Lower leg skin (tissue), 4 donors: ENCODE measurements at places on chromosomes 3 and 15. TPM values are rescaled to one million over a fixed set of nuclear protein-coding genes. Genes with fewer than 3 reads are reported as not detected.

GRCh38 chr15:33735637-33736247 lies 232.6 kb upstream of the CHRM5 start:
- DNase-seq: no peak

RNF168 gene
- 28.1 TPM for total RNA-seq

TM4SF18 gene
- 2.8 TPM for total RNA-seq

DNA sequence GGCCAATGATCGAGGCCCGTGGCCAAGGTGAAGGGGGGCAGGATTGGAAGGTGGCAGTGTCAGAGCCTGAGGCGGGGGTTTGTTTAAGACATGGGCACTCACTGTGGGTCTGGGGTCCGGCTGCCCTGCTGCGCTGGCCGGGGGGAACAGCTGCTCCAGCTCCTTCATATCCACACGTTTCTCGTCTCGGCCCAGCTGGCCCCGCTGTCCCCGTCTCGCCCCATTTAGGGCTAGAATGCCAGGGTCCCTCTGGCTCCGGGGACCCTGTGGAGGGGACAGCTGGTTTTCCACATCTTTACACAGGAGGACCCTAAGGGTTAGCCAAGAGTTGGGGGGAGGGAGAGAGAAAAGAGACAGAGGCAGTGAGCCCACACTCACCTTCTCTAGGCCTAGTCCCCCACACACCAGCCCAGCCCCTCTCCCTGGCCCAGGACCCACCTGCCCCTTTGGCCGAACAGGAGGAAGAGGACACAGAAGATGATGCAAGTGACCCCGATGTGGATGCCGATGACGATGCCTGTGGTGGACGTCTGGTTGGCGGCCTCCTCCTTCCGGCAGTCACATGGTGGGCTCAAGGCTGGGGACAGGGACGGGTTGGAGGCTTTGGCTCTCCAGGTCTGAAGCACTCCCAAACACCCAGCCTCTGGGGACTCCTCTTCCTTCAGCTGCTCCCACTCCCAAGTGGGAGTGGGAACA lies 25.0 kb downstream of the RNU5B-1 start:
- DNase-seq: no peak

EOGT gene
- total RNA-seq: 13.4 TPM

NRROS gene
- 3.1 TPM for total RNA-seq

MORC1 gene
- not detected for total RNA-seq

RASL12 gene
- total RNA-seq: 6.7 TPM

DNA sequence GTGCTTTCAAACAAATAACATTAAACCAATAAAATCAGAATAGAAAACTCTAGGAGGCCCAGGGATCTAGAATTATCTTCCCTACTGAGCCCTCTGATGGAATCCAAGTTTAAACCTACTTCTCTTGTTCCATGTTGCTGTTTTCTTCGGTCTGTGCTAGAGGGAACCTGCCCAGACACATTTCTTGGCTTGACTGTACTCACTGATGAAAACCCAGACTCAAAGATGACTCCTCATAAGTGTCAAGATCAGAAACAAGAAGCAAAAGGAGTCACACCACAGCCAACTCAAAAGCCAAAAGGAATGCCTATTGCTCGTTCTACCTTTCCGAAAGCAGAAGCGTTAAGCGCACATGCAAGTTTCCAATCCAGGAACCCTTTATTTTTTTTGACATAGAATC lies 31.6 kb downstream of the SCAP start:
- no peak for DNase-seq

GRCh38 chr15:77826006-77826695 lies 193.4 kb upstream of the LINGO1 start:
- DNase-seq: no peak

GRCh38 chr3:196268284-196269163 lies 19.0 kb downstream of the PCYT1A start:
- peak; percentile 38 for DNase-seq

DNA sequence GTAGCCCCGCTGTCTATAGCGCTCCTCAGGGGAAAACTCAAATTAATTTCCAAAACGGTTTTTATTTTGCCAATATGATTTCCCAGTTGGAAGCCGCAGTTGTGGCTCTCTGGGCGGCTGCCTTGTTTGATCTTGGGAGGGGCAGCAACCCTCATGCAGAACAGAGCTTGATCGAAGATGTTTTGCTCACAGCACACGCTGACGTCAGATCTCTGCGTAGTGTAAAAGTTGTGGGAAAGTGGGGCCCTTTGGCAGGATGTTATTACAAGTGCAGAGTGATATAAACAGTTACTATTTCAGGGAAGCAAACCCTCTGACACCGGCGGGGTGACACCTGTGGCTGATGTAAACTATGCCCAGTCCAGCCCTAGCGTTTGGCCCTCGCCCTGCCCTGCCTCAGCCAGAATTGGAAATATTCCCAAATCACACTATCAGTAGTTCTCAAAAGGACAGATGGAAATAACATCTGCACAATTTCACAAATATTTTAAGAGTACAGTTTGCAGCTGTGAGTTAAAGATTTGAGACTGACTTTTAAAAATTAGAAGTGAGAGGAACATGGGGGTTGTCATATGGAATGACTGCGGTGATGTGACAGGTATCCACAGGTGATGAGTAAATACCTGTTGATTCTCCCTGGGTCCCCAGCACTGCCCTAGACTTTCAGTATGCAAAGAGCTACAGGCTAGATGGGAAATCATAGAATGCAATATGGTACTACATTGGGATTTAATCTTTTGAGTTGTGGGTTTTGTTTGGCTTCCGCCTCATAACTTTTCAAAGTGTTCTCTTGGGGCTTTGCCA lies 1.7 kb downstream of the SYNM start:
- DNase-seq: peak; percentile 85

- DNase-seq: no peak
Observed at GRCh38 chr3:43638594-43639447, 17.0 kb upstream of the ANO10 start.

DNA sequence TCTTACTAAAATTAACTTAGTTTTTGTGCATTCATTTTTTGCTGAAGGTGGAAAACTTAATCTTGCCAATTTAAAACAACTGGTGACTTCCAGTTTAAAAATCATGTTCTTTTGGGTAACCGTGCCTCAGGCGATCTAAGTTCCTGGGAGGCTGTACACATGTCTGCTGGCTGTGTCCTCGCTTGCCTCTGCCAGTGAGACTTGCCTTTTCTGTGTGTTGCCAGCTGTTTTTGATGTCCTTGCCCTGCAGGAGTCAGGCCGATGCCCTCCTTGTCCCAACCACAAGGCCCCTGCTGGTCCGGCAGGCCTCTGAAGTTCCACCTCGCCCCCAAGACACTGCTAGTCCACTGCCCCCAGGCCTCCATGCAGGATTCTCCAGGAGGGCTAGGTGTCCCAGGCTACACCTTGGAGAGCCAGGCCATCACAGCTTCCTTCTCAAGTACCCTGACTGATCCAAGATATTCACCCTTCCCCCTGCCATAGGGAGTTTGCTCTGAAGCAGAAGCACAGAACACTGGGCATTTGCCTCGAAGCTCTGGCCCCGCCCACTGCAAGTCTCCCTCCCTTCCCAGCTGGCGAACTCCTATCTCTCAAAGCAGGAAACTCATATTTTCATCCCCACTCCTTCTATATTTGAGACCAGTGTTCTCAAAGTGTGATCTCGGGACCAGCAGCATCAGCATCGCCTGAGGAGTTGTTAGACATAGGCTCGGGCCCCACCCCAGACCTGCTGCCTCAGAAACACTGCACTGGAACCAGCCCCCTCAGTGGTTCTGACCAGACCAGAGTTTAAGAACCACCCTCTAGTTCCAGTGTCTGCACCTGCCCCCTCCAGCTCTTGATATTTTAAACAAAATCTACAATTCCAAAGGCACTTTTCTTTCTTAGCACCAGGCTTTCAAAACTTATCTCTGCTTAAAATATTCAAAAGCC lies 185.8 kb upstream of the UBE2E1 start:
- DNase-seq: no peak

RHOV gene
- total RNA-seq: 111 TPM

GRCh38 chr15:35458176-35458856 lies 87.6 kb downstream of the DPH6 start:
- no peak for DNase-seq

GRCh38 chr15:89876396-89877082 lies 17.3 kb downstream of the AP3S2 start:
- no peak for DNase-seq

GRCh38 chr3:30286007-30286669 lies 320.3 kb upstream of the TGFBR2 start:
- peak; percentile 66 for DNase-seq

GOLGA6A gene
- total RNA-seq: not detected

SEC62 gene
- 23.3 TPM for total RNA-seq

DNA sequence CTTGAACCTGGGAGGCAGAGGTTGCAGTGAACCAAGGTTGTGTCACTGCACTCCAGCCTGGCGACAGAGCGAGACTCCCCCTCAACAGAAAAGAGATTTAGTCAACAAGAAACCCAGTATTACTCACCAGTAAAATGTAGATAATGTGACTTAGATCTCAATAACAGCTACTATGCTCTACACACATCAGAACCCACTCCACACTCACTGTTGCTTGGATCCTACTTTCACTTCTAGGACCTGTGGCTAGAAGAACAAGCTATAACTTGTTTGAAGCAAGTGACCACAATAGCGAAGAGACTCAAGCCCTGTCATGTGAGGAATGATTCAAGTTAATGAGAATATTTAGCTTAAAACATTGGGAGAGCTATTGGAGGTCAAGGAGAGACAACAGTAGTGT lies 100.7 kb downstream of the ANXA2 start:
- no peak for DNase-seq

- DNase-seq: no peak
Observed at GRCh38 chr15:74920456-74920855, 13.8 kb upstream of the FAM219B start.

CCDC54 gene
- not detected for total RNA-seq

DNA sequence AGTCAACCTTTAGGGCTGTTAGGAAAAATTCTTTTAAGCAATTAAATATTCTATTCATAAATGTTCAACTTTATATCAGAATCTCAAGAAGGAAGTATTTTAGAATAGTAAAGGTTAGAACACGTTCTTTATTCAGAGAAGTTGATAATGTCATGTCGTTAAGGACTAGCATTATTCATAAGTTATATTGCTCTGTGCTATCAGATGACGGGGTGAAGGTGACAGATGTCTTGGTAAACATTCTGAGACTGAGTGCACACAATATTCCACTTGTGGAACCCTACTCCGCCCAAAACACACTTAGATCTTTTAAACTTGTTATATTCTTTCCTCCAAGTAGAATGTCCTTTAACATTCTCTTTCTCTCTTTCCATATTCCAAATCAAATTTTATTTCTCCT lies 7.9 kb downstream of the AP4E1 start:
- DNase-seq: no peak

GRCh38 chr3:14768881-14769280 lies 49.9 kb upstream of the FGD5 start:
- DNase-seq: no peak

- DNase-seq: peak; percentile 72
Observed at GRCh38 chr3:45566951-45567411, 27.6 kb upstream of the LIMD1 start.

- no peak for DNase-seq
Observed at GRCh38 chr3:30913176-30913575, 18.7 kb upstream of the GADL1 start.

BOC gene
- total RNA-seq: 61.3 TPM

GRCh38 chr3:129278966-129279906 lies 566 bp downstream of the HMCES start:
- peak; percentile 24 for DNase-seq

ZBBX gene
- not detected for total RNA-seq

- peak; percentile 21 for DNase-seq
Observed at GRCh38 chr3:62873761-62874710, 1.2 kb downstream of the CADPS start.

DNA sequence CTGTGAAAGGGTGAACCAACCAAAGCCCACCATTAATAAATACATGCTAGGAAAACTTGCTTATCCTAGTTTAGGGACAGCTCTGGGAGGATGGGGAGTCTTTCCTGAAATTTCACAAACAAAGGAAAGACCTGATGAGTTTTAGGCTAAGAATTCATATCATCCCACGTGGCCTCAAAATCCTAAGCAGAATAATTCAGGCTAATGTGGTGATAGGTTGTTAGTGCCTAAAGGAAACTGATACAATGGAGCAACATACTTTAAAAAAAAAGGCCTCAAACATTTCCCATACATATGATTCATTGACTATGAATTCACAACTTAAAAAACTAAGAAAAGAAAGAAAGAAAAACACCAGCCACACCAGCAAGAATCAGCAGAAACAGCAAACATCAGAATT lies 126.9 kb upstream of the CNTN4 start:
- no peak for DNase-seq

ZDHHC19 gene
- not detected for total RNA-seq

LARP6 gene
- 4.9 TPM for total RNA-seq
